ENCODE measurements at places on chromosomes 2 and 18.

- no peak for DNase-seq
Measured at GRCh38 chr2:240787521-240788472, 32.2 kb downstream of the KIF1A start.

DNA sequence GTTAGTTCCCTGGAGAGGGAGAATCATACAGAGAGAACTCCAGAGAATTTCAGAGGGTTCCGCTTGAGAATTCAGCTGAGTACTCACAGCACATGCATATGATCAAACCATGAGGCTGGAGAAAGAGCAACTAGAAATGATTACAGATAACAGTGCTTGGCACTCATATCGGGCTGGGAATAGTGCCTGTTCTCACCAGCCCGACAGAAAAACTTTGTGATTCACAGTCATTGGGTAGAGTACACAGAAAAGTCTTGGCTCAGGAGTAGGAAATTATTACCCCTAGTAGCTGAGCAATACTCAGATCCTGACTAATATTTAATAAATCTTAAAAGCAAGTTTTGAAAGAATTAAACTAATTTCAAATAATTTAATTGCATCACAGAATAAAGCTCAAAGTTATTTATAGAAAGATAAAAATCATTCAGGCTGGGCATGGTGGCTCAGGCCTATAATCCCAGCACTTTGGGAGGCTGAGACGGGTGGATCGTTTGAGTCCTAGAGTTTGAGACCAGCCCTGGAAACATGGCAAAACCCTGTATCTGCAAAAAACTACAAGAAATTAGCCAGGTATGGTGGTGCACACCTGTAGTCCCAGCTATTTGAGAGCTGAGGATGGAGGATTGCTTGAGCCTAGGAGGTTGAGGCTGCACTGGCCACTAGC lies 6.8 kb downstream of the WDPCP start:
- DNase-seq: no peak

DNA sequence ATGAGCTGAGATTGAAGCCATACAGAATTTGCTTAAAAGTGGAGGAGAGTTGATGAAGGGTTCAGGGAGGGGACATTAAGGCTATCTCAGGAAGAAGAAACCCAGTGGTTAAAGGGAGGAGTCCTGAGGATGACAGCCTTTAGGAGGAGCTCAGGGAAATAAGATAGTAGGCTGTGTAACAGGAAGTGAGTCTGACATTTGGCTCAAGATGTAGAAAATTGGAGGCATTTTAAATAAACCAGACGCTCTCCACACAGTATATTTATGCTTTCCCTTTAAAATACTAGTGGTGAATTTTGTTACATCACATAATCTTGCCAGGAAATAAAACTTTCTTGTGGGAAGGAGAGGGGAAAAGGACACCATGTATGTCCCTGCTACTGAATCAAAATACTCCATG lies 11.6 kb downstream of the KCNH7 start:
- no peak for DNase-seq

GRCh38 chr18:23568281-23569138 lies 17.8 kb downstream of the NPC1 start:
- DNase-seq: no peak

DNA sequence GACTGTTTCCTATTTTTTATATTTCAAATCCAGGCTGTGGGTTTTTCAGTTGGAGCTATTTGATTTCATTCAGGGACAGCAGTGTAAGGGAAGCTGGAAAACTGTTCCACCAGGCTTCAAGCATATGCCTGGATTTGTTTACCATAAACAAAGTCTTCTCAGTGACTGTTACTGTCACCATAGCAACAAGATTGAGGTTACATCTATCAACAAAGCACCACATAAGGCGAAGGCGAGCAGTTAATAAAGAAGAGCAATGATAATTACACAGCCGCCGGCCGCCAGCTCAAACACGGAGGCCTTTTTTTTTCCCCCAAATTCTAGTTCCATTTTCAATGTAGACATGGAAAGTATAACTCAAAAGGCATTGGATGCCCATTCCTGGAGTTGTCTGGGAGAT lies 553.7 kb upstream of the SYT4 start:
- DNase-seq: no peak
